Fibroblast of the aortic adventitia (primary cell): ENCODE measurements at places on chromosomes 5 and 9. TPM values are rescaled to one million over a fixed set of nuclear protein-coding genes. Genes with fewer than 3 reads are reported as not detected.
A peak's percentile ranks its signal among the peaks of the same experiment; 100 is the strongest.

The CARTPT gene
- total RNA-seq: not detected in 2 replicates

The DELE1 gene
- 50.9 and 59.0 TPM in 2 replicates for total RNA-seq

The KCNT1 gene
- not detected in 2 replicates for total RNA-seq

The WDR38 gene
- total RNA-seq: not detected in 2 replicates

- no peak for DNase-seq
These were observed 142.5 kb downstream of the FSTL4 start for GRCh38 chr5:133469846-133470245.

GRCh38 chr5:143619040-143619439 lies 192.9 kb upstream of the HMHB1 start:
- DNase-seq: no peak

DNA sequence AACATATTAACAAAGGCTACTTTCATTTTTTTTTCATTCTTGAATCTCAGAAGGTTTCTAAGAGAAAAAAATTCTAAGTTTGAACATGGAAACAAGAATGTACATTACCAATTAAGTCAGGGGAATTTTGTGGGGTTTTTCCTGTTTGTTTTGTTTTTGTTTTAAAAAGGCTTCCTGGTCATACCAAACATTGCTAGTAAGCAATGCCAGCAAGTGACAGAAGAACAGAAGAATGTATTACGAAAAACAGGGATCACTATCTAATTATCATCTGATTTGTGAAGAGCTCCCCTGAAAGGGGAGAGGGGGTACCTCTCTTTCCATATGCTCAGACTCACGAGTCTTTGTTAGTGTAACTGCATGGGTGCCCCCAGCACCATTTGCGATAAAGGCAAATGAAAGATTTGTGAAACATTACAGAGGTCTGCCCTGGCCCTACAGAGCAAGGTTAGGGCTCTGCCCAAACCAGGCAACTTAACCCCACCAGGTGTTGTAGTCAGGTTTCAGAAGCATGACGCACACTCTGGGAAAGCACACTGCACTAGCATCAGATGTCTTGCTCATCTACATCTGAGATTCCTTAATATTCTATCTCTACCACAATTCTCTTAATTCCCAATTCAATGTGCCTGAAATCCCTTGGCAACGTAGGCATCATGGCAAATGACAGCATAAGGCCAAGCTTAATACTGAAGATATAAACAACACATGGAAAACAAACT lies 268.2 kb downstream of the MLLT3 start:
- peak; percentile 10 for DNase-seq

DNA sequence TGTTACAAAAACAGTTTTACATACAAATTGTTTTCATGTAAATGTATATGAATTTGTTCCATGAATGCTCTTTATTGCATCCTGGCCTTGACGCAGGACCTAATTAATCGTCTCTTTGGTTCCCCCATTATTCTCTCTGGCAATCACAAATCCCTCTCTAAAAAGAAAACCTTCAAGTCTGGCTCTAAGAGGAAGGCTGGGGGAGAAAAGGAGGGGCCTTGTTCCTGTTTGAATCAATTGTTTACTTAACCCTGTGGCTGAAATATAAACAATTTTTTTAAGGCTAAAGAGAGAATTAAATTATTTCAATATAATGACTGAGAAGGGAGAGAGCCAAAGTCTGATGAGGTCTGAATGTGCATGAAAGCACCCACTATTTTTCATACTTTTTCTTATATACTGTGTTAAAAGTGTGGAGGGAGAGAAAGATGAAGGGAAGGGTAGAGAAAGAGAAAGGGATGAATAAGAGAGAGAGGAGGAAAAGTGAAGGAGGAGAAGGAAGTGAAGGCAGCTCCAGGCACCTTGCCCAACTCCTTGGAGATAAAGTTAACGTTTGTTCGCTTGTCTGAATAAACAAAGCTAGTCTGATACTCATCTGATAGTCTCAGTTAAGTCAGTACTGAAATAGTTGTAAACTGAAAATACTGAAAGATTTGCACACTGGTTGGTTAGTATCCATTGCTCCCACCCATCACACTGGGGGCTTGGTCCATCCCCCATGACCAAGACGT lies 116.4 kb upstream of the SPDL1 start:
- no peak for DNase-seq

DNA sequence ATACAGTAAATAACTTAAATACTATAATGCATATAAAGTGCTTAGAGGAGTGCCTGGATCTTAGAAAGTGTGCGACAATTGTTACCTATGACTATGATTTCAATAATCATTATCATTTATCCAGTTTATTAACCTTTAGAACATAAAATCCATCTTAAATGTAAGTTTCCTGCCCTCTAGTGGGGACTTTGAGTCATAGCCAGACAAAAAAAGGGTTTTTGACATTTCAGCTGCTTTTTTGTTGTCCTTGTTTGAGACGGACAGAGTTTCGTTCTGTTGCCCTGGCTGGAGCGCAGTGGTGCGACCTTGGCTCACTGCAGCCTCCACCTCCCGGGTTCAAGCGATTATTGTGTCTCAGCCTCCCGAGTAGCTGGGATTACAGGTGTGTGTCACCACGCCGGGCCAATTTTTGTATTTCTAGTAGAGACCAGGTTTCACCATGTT lies 9.7 kb upstream of the C9orf152 start:
- peak; percentile 75 for DNase-seq

- no peak for DNase-seq
These were observed 127.1 kb downstream of the DIRAS2 start for GRCh38 chr9:90515510-90515909.

- no peak for DNase-seq
These were observed 853.3 kb downstream of the TLE1 start for GRCh38 chr9:80836013-80836412.

DNA sequence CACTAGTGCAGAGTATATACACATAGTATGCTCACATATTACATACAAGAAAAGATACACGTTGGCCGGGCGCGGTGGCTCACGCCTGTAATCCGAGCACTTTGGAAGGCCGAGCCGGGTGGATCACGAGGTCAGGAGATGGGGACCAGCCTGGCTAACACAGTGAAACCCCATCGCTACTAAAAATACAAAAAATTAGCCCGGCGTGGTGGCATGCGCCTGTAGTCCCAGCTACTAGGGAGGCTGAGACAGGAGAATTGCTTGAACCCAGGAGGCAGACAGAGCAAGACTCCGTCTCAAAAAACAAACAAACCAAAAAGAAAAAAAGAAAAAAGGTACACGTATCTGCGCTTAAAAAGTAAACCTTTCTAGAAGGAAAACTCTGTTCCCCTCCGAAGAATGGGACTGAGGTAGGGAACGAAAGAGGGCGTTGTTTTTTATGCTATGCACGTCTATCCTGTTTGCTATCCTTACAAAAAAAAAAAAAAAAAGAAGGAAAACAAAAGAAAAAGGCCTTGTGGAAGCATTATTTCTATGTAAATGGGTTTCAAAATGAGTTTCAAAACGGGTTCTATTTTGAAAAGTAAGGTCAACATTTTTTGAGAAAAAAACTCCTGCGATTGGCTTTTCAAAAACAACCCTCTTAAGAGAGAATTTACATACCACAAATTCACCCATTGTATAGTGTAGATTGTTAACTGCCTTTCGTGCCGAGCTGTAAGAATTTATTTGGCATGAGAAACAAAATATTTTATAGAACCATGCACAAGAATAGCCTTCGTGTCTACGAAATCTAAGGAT lies 1.2 kb downstream of the AK3 start:
- DNase-seq: peak; percentile 54

- DNase-seq: no peak
These were observed 6.6 kb downstream of the DPP7 start for GRCh38 chr9:137107982-137108381.

GRCh38 chr5:131634666-131634995 lies 398 bp downstream of the RAPGEF6 start:
- no peak for DNase-seq

DNA sequence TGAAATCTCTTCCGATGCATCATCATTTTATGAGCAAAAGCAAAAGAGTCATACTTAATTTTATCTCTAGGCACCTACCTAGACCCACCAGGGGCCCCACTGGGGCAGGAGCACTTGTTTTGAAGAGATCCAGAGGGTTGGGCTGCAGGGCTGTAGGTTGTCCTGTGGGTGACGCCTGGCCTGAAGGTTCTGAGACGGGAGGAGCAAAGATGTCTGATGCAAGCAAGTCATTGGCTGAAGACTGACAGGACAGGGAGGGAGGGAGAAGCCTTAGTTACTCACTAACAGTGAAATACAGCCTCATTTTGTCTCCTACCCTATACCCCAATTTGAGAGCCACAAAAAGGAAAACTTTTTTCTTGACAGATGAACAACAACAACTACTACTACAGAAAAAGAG lies 17.1 kb upstream of the C9 start:
- no peak for DNase-seq

DNA sequence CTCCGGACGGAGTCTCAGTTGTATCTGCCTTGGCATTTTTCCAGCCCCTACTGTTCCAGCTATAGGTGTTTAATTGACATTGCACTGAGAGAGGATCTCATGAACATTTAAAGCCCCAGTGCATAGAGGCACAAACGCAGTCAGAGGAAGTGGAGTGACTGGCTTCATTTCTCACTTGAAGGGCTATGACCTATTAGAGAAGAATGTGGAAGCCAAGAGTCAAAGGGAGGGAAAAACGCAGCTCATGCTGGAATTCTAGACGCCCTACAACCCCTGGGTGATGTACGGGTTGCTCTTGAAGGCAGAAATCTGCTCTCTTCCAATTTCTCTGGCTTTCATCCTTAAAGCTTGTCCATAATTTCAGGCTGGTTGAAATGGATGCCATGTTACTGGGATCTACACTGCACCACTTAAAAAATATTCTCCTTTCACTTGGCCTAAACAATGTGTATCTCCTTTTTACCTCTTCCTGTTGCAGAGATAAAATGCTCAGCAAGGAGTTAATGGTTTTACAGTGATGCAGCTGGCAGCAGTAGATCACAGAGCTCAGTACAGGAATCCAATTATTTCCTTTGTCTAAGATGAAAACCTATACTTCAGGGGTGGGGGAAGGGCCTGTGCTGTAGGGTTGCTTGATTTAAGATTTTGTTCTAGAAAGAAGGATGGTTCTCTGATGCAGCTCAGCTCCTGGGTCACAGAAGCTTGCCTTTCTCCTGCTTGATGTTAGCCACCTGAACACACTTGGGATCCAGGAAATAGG lies 61.8 kb upstream of the MAMDC2 start:
- DNase-seq: peak; percentile 28

- no peak for DNase-seq
These were observed 346.9 kb downstream of the KDM4C start for GRCh38 chr9:7104625-7105024.
